Stimulated activated CD4-positive, alpha-beta T cell treated with anti-CD3 and anti-CD28 coated beads, Interleukin-1b, Interleukin-23, amount 100 ng/mL, for 1 hour (primary cell): ENCODE measurements at places on chromosomes 16 and 17.

- no peak for DNase-seq
Measured at GRCh38 chr17:50634915-50635731, 442 bp downstream of the ABCC3 start.

GRCh38 chr17:21293831-21294210, 9.3 kb downstream of the MAP2K3 start:
- DNase-seq = no peak

DNA sequence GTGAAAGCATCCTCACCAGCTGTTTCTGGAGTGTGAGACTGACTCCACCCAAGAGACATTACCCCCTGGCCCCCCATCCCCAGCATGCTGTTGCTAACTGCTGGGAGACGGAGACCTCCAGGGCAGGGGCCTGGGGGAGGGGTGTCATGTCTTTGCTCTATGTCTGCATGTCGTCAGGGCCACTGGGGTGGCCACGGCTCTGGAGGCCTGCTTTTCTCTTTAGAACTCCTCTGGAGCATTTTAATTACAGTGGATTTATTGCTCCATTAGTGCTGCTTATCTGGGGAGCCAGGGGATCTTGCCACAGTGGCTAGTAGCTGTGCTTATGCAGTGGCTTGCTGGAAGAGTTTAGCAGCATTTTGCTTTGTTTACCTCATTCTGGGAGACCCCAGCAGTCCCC, 32.3 kb downstream of the CLEC16A start:
- DNase-seq = no peak

DNA sequence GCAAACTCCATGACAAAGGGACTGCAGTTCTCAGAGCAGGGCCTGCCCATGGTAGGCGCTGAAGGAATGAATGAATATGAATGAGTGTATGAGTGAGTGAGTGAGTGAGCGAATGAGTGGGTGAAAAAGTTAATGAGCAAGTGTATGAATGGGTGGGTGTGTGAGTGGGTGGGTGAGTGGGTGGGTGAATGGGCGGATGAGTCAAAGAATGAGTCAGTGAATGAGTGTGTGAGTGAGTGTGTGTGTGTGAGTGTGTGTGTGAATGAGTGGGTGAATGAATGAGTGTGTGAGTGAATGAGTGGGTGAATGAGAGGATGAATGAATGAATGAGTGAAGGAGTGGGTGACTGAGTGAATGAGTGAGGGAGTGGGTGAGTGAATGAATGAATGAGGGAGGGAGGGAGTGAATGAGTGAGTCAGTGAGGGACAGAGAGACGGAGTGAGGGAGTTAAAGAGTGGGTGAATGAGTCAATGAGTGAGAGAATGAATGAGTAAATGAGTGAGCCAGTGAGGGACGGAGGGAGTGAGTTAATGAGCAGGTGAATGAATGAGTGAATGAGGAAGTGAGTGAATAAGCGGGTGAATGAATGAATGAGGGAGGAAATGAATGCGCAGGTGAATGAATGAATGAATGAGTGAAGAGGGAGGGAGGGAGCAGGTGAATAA, 11.1 kb upstream of the CHMP6 start:
- DNase-seq = no peak

DNA sequence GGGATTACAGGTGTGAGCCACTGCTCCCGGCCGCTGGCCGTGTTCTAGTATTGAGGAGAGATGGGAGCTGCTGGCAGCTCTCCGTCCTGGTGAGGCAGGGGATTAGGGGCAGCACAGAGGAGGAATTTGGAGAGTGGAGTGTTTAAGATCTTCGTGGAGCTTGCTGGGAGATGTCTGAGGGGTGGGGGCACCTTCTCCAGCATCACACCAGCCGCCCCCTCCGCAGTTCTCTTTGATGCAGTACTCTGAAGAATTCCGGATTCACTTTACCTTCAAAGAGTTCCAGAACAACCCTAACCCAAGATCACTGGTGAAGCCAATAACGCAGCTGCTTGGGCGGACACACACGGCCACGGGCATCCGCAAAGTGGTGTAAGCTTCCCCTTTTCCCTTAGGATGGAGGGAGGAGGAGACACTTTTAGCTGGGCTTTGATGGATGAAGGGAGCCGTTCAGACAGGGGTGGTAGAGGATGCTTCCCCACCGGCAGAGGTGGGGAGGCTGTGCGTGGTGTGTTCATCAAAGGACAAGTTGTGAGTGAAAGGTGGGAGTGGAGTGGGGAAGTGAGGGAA, 11.9 kb downstream of the ITGAM start:
- DNase-seq = no peak

- no peak for DNase-seq
Measured at GRCh38 chr16:58001781-58002415, 691 bp downstream of the USB1 start.

GRCh38 chr17:9729034-9729650, 62.2 kb downstream of the DHRS7C start:
- DNase-seq = no peak

GRCh38 chr16:84943620-84944019, 67.7 kb downstream of the ZDHHC7 start:
- DNase-seq = no peak

DNA sequence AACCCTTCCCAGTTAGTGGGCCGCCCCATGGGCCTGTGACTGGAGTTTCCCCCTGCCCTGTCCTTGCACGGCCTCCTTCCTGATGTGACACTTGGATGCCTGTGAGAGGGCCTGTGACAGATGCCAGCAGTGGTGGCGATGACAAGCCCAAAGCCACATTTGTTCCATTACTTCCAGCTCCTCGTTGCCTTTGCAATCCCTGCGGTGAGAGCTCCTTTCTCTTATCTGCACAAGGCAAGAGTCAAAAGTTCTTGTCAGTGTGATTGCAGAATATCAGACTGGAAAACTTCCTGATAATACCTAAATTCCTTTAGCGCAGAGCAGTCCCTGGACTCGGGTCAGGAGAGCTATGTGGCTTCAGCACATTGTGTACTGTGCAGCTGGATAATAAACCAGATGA, 54.4 kb upstream of the ARHGAP44 start:
- DNase-seq = no peak

DNA sequence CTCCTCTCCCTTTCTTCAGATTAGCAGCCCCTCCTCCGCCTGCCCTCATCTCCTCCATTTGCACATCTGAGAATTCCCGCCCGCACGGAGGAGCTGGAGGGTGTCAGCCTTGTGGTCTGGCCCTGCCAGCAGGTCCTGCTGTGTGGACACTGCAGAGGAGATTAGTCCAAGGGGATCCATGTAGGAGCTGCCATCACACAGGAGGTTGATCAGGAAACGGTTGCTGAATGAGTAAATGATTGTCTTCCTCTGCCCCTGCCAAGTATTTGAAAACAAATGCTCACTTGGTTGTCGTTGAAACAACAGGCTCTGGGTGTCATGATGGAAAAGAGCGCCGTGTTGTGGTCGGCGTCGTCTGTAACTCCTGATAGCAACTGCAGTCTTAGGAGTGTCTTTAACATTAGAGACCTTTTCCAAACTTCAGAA, 63.8 kb upstream of the CHMP6 start:
- DNase-seq = no peak

- DNase-seq = no peak
Measured at GRCh38 chr16:26969589-26970231, 97.0 kb upstream of the C16orf82 start.

DNA sequence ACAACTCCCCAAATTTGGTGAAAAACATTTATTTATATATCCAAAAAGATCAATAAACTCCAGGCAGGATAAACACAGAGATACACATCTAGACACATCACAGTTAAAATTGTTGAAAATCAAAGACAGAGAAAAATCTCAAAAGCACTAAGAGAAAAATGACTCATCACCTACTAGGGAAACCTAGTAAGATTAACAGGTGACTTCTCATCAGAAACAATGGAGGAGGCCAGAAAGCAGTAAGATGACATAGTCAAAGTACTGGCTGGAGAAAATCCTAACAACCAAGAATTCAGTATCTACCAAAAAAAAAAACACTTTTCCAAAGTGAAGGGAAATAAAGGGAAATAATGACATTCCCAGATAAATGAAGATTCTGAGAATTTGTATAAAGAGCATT, 33.8 kb downstream of the ULK2 start:
- DNase-seq = no peak

DNA sequence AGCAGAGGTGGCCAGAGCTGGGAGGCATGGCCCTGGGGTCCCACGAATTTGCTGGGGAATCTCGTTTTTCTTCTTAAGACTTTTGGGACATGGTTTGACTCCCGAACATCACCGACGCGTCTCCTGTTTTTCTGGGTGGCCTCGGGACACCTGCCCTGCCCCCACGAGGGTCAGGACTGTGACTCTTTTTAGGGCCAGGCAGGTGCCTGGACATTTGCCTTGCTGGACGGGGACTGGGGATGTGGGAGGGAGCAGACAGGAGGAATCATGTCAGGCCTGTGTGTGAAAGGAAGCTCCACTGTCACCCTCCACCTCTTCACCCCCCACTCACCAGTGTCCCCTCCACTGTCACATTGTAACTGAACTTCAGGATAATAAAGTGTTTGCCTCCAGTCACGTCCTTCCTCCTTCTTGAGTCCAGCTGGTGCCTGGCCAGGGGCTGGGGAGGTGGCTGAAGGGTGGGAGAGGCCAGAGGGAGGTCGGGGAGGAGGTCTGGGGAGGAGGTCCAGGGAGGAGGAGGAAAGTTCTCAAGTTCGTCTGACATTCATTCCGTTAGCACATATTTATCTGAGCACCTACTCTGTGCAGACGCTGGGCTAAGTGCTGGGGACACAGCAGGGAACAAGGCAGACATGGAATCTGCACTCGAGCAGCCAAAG, 2.3 kb downstream of the CSF3 start:
- DNase-seq = no peak

- DNase-seq = no peak
Measured at GRCh38 chr17:5522476-5522875, 36.1 kb downstream of the MIS12 start.

- no peak for DNase-seq
Measured at GRCh38 chr17:81173762-81174155, 7.7 kb upstream of the AATK start.

DNA sequence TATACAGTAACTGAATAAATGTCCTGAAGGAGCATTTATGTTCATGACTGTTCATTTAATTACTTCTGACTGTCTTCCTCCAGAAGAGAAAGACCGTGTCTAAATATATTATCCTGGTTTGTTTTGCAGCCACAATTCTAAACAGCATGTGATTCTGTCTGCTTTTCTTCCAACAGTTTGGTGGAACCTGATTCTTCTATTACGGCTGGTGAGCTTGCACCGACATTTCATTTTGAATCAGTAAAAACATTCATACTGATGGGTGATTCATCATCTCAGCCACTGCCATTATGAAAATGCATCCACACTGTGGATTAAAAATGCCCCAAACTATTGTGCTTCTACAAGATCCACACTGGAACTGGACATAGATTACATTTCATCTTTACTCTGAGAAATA, 16.9 kb downstream of the KNOP1 start:
- DNase-seq = no peak

GRCh38 chr16:12582696-12583095, 221.0 kb downstream of the CPPED1 start:
- no peak for DNase-seq

- DNase-seq = no peak
Measured at GRCh38 chr16:31699601-31700000, 171.9 kb downstream of the AHSP start.

DNA sequence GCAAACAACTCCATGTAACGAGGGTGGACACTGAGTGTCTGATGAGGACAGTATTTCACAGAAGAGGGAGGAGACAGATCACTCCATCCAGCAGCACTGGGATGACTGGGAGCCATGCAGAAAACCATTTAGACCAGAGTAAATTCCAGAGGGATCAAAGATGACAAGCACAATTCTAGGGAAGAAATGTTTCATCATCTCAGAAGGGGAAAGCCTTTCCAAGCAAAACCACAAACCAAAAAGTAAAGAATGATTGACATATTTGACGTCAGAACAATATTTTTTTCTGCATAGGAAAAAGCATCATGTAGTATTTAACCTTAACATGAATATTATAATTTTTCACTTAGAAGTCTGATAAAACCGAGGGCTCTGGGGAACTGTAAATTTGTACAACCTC, 4.8 kb downstream of the DNASE1 start:
- no peak for DNase-seq

- no peak for DNase-seq
Measured at GRCh38 chr17:58728798-58729197, 26.9 kb upstream of the PPM1E start.

DNA sequence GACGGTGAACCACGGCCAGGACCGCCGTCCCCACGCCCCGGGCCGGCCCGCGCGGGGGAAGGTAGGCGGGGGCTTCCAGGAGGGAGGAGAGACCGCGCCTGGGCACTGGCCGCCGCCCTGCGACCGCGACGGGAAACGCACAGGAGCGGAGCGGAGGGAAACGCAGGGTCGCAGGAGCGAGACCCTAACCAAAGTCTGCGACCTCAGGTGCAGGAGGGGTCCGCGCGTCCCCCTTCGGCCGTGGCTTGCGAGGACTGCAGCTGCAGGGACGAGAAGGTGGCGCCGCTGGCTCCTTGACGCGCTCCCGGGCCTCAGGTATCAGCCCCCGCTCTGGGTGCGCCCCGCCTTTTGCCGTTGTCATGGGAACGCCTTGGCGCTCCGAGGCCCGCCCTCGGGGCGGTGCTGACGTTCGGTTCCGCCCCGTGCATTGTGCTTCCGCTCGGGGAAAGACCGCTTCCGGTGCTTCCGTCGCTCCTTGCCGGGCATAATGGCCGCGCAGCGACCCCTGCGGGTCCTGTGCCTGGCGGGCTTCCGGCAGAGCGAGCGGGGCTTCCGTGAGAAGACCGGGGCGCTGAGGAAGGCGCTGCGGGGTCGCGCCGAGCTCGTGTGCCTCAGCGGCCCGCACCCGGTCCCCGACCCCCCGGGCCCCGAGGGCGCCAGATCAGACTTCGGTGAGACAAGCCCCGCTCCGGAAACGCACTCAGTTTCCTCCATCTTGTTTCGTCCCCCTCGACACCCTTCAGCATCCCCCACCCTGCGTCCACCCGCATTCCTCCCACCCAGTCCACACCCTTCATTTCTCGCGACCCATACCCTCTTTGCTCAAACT, at the start of gene OVCA2:
Gene OVCA2, plus strand, starts transcription at position 462 of the 829 bp plus-strand sequence. Its CDS starts 26 bp downstream, at position 488.
- DNase-seq = peak; percentile 97

- DNase-seq = no peak
Measured at GRCh38 chr16:71359431-71359830, 908 bp downstream of the CALB2 start.

- no peak for DNase-seq
Measured at GRCh38 chr17:31251105-31251969, 45.7 kb downstream of the OMG start.

- peak; percentile 59 for DNase-seq
Measured at GRCh38 chr17:38967290-38967738, at the start of gene FBXO47. Gene FBXO47 (minus strand): TSS chr17:38967403. CDS start chr17:38963025, 4,378 bp downstream.

GRCh38 chr17:77399319-77399957, 258.7 kb downstream of the SEC14L1 start:
- DNase-seq = no peak

GRCh38 chr16:85460252-85461021, 152.7 kb upstream of the GSE1 start:
- no peak for DNase-seq

DNA sequence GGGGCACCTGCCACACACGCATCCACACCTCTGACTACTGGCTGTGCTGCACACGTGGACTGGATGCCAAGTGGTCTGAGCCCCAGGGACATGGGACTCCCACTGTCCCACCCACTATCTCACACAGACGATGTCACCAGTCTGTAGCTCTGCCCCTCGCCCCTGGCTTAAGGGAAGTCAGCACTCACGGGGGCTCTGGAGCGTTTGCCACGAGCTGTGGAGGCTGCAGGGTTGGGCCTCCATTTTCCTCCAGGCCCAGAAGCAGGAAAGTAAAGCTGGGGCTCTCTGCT, 22.1 kb downstream of the FOXF1 start:
- no peak for DNase-seq
